ENCODE measurements at places on chromosomes 4 and X.
A peak's percentile ranks its signal among the peaks of the same experiment; 100 is the strongest.

GRCh38 chr4:13986548-13986947 is 359.0 kb upstream of the BOD1L1 start:
- DNase-seq = no peak

DNA sequence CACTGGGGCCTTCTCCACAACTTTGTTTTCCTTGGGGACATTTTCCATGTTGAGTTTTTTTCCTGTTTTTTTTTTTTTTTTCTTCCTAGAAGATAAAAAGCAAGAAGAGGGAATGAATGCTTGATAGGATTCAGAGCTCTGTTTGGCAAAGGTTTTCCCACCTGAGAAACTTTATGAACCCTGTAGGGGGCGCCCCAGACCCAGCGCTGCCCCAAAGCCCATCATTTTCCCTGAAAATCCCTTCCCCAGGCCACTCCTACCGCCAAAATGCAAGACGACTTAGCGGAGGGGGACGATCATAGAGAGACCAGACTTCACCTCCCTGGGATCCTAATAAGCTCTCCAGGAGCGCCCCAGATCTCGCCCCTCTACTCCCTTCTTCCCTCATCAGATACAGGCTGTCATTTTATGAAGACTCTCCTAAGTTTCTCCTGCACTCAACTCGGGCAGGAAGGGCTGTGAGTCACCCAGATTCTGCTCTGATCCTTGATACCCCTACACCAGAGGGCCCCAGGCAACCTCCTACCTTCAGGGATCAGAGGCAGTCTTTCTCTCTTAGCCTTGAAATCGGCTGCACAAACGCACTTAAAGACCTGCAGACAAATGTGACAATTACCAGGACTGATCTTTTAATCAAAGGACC is 1.4 kb downstream of the BEX5 start:
- no peak for DNase-seq

DNA sequence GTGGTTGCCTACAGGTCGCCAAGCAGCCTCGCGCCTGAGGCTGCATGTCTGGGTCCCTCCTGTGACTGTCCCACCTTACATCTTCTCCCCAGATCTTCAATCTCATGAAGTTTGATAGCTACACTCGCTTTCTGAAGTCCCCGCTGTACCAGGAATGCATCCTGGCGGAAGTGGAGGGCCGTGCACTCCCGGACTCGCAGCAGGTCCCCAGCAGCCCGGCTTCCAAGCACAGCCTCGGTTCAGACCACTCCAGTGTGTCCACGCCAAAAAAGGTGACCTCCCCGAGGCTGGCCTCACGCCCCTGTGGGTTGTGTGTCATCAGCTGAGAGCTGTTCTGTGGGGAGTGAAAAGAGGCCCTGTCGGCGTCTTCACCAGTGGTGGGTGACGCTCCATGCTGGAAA is 24.9 kb upstream of the HGFAC start:
- DNase-seq = no peak

DNA sequence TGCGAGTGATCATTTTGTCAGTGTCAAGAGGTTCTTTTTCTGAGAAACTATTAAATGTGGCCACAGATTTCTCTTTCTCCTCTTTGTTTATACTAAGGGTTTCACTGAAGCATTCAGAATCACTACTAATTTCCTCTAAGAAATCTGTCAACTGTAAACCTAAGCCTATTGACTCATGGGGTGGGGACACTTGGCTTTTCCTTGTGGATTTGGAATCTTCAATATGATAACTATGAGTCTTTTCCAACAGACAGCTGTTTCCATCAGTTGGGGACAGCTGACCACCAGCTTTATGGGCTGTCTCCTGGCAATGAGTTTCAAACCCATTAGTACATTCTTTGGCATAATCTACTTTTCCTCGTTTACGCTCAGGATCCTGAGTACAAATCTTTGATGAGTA is 13.8 kb downstream of the PGRMC1 start:
- no peak for DNase-seq

GRCh38 chrX:21735038-21735767 is 22.7 kb downstream of the SMPX start:
- DNase-seq = no peak

- DNase-seq = no peak
Measured at GRCh38 chrX:55702671-55703070, 14.9 kb upstream of the RRAGB start.

DNA sequence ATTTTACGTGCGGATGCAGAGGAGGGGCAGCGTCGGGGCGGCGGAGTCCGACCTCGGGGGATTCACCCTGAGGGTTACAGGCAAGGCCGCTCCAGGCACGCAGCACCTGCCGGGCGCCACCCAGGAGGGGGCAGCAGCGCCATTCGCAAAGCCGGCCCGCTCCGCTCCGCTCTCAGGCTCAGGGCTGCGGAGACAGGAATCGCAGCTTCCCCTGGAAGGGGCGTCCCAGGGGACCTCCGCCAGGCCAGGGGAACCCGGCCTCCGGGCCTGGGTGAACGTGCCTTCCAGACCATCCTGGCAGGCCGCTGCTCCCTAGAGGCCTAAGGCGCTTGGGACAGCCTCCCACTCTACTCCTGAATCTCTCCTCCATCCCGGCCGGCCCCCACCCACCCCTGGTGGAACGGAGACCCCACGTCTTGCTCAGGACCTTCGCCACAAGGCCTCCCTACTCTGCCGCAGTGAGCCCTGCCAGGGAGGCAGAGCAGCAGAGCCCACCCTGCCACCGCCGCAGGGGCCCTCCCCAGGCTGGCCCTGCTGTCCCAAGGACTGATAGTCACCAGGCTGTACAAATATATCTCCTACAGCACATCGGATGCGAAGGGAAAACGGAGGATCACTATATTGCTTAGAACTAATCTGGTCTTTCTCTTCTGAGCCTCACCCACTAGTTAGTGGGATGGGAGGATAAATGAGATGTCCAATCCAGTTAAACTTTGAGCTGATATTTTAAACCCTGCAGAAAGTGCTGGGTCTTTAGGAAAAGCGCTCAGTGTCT is 115.0 kb downstream of the SMIM20 start:
- peak; percentile 63 for DNase-seq

GRCh38 chr4:119016636-119017035 is 119.0 kb upstream of the MYOZ2 start:
- no peak for DNase-seq

DNA sequence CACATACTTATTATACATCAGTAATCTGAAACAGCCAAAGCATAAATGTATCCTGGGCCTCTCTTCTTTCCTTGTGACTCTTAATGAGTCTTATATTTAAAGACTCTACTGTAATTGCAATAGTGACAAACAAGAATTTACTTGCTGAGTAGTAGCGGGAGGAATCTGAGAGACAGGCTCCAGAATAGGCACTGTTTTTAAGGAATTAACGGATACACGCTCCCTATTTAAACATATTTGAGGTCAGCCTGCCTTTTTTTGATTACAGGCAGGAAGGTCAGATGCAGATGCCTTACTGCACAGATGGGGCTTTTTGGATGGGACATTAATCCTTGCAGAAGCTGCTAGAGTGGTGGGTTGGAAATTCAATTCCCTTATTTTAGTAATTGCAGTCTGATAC is 196.3 kb upstream of the ANXA3 start:
- DNase-seq = no peak

DNA sequence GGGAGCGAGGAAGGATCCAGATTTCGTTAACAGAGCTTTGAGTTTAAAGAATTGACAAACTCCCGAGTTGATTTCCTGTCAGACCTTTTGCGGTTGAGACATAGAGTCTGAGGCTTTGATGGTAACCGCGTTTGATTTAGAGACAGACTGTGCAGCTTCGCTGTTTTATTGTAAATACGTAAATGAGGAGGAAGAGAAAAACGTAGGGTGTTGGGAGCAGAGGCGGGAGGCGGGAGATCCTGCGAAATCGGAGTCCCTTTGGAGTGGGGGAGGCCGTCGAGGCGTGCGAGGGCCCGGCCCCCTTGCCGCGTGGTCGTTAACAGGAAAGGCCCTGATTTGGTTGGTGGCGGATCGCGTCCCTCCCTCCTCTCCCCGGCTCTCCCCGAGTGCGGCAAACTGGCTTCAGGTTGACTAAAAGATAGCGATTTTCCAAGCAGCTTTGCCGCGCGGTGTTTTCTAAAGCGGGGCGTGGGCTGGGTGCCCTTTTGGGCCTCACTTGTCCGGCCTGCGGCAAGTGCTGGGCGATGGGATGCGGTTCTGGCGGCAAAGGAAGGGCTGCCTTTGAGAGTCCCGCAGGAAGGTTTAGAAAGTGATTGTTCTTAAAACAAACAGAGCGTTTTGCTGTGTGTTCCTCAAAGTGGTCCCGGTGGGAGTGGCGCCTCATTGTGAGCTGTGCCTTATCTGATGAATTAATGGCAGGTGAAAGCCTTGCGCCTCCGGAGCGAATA is 857 bp downstream of the SCML1 start:
- peak; percentile 9 for DNase-seq

DNA sequence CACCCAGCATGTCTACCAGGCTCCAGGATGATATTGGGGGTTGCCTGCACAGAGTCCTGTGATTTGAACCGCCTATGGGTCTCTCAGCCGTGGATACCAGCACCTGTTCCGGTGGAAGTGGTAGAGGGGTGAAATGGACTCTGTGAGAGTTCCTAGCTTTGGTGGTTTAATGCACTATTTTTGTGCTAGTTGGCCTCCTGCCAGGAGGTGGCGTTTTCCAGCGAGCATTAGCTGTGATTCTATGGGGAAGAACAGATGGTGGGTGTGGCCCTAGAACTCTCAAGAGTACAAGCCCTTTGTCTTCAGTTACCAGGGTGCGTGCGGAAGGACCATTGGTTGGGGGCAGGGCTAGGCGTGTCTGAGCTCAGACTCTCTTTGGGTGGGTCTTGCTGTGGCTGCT is 316.9 kb upstream of the AMOT start:
- no peak for DNase-seq

DNA sequence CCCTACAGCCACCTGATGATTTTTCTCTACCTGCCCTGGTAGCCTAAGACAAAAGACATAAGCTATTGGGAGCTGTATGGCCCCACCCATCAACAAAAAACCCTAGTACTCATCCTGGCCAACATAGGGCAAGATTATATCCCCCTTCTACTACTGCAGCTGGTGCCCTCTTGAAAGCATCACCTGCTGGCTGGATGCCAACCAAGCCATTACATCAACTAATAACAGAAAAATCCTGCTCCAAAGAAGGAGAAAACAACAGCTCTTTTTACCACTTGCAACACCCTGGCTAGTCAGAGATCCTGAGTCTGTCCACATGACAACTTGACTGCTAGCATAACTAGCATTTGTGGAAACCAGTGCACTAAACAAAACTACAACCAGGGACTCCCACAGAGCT is 43.6 kb upstream of the UPRT start:
- no peak for DNase-seq

DNA sequence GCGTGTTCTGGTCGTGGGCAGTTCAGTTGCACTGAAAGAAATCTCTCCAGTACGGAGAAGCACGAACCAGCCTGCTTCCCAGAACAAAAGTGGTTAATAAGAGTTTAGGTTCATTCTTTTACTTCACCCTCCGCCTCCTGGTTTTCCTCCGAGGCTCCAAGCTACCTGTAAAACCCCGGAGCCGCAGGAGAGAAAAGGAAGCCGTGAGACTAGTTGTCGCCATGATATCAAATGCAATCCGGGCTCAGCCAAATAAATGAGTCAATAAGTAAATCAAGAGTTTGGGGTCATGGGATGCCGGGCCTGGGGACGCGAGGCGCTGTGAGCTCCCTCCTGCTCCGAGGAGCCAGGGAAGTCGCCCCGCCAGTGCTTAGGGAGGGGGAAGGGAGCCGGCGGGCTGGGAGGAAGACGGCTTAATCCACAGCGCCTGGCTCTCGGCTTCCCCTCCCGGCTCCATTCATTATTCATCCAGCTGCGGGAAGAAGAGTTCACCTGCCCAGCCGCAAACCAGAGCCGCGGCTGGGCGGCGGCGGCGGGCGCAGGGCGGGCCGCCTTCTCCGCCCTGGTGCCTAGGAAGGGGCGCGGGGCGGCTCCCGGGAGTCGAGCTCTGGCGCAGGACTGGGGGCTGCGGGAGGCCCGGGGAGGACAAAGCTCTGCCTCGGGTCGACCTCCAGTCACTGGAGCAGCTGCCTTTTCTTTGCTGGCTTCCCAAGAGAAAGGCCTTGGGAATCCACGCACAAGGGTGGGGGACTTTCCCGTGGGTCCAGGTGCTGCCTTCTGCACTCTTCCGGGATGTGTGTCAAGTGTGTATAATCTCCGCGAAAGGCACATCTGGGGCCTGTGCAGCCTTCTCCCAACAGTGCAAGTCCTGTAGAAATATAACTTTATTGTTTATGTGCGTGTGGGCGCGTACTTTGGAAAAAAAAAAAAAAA is 1.7 kb downstream of the FRAS1 start:
- no peak for DNase-seq

DNA sequence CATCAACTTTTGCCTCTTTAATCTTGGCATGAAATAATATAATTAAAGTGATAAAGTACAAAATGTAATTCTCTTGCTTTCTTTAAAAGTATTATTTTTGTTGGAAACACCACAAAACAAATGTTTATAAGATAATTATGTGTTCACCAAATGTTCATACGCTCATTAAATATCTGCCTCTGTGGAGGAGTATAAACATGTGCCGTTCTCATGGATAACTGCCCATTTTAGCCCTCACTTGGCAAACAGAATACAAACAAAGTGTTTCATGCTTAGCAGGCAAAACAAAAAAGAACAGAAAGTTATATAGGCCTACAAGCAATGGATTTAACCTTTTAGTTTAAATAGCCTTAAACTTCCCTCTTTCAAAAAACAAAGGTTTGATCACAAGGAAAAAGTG is 800.5 kb upstream of the DIAPH2 start:
- DNase-seq = no peak

DNA sequence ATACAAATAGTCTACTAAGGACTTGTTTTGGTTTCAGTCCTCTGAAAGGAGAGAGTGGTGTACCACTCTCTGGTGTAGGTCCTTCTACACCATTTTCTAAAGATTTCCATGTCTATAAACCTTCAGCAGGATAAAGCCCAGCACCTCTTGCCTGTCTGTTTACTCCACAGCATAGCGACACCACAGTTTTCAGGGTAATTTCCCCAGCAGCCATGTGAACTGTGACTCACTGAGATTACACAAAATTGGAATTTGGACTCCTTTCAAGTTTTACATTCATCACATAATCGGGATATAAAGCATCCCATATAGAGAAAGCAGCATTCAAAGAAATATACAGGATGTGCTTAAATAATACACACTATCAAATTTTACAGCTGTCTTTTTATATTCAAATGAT is 229.6 kb downstream of the PRDM5 start:
- DNase-seq = no peak

DNA sequence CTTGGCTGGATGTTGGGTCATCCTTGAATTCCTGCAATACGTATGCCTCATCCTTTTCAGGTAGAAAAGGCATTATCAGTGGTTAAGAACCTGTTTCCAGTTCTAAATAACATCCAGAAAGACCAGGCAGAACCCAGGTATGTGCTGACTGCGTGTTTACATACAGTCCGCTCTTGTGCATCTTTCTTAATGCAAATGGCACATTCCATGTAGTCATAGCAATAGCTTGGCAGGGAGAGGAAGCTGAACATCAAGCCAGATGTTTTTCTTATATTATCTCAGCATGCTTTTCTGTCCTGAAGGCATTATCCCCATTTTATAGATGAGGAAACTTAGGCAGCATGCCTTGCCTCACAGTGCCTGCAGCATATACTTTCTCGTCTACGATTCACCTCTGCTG is 2.1 kb downstream of the DCLK2 start:
- DNase-seq = no peak

- no peak for DNase-seq
Measured at GRCh38 chr4:40180356-40180755, 16.5 kb upstream of the RHOH start.

- DNase-seq = no peak
Measured at GRCh38 chrX:130155564-130155963, 10.1 kb downstream of the AIFM1 start.

All from stimulated activated CD4-positive, alpha-beta T cell treated with anti-CD3 and anti-CD28 coated beads, Interleukin-12 subunit alpha, Interleukin-12 subunit beta, amount 100 ng/mL, for 24 hours (primary cell).